SIG-M5 (cell line): ENCODE measurements at places on chromosomes 7 and 10.
A peak's percentile ranks its signal among the peaks of the same experiment; 100 is the strongest.

DNA sequence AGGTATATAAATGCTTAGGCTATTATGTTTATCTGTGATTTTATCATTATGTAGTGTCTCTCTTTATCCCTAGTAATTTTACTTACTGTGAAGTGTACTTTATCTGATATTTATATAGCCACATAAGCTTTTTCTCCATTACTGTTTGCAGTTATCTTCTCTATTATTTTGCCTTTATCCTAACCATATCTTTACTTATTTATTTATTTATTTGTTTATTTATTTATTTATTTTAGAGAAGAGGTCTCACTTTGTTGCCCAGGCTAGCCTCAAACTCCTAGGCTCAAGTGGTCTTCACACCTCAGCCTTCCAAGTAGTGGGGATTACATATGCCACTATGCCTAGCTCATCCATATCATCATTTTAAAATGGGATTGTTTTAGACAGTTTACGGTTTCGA lies 331.8 kb downstream of the C7orf25 start:
- no peak for DNase-seq

- no peak for DNase-seq
Observed at GRCh38 chr10:132470410-132471124, 67.0 kb upstream of the INPP5A start.

DNA sequence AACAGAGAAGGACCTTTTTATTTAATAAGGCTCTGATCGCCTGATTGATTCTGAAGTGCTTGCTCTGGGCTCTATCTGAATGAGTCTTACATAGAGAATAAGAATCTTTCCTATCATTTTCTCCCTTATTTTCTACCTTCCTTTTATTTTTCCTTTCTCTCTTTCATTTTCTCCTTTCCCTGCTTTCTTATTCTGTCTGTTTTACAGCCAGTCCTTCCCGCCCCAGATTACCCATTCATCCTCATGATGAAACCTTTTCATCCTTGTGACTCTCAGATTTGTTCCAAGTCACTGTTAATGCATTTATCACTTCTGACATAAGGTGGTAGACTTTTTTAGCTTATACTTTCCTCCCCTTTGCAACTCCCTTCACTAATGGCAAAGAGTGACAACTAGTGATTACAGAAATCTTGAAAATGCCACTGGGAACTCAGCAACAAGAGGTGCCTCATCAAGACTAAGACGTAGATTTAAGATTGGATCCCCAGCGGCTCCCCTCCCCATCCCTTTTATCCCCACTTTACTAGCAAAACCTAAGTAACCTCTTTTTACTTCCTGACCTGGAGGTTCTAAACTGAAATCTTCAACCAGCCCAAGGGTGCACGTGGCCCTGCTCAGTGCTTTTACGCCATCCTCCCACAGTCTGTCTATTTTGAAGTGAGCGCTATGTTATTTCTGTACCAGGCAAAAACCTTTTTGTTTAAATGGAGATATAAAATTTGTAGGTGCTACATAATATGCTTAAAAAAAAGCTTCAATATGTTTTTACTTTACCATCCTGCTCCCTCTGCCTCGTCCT lies 179.8 kb downstream of the DYNC1I1 start:
- DNase-seq, result no peak

DNA sequence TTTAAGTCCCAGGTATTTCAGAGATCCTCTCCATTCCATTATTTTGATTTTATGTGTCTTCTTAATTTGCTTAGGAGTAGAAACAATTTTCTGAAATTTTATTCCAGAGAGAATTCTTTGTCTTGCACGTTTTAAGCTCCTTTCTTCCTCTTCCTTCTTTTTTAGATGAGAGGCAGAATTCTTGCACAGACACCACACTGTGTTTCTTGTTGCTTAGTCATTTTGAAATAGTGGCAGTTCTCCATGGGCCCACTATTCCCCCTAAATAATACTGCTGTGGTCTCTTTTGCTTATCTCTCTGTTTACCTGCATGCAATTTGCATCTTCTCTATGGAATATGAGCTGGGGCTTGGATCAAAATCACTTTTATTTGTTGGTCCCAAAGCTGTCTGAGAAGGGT lies 54.3 kb upstream of the WAC start:
- DNase-seq, result no peak

GRCh38 chr10:49280001-49280408 lies 19.0 kb upstream of the C10orf71 start:
- DNase-seq, result peak; percentile 2

GRCh38 chr7:106418094-106418493 lies 133.3 kb upstream of the NAMPT start:
- DNase-seq, result no peak

DNA sequence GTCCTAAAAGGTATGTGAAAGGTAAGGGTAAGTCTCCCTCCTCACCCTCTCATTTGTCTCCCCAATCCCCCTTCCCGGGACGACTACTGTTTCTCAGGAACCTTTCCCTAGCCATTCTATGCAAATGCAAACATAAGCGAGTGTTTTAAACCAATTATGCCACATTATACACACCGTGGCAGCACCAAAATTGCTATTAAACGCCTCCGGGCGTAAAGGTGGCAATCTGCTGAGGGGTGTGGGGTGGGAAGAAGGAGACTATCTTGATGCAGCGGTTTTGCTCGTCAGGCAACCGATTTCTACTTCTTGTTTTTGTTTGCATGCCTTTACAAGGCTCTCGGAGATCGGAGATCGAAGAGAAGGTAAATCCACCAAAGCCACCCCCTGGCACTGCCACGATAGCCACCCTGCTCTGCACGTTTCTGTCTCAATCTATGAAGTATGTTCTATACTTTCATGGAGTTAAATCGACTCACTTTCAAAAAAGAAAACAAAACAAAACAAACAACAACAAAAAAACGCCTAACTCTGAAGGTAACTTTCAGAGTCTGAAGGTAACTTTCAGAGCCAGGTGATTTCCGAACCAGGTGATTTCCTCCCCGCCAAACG lies 46.0 kb upstream of the CDK1 start:
- no peak for DNase-seq

DNA sequence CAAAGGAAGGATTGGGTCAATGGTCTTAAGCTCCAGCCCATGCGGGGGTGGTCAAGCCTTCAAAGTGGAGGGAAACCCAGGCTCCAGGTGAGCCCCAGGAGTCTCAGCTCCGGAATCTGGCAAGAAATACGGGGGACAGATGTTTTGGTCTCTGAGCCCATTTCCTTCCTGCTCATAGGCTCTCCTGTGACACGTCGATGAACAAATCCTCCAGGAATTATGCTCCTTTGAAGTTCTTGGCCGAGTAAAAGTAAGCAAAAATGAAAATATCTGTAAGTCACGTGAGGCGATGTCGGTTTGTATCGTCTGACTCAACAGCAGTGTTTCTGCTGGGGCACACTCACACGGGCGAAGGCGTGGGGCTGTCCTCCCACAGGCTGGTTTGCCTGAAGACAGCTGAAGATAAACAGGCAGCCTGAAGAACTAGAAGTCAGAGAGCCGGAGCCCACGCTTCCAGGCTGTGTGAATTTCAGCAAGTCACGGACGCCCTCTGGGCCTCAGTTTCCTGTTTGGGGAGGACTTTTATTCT lies 52.6 kb upstream of the SMNDC1 start:
- DNase-seq, result no peak

- no peak for DNase-seq
Observed at GRCh38 chr7:92751902-92752901, 84.2 kb downstream of the CDK6 start.

GRCh38 chr7:24227068-24227467 lies 56.9 kb upstream of the NPY start:
- DNase-seq, result no peak

DNA sequence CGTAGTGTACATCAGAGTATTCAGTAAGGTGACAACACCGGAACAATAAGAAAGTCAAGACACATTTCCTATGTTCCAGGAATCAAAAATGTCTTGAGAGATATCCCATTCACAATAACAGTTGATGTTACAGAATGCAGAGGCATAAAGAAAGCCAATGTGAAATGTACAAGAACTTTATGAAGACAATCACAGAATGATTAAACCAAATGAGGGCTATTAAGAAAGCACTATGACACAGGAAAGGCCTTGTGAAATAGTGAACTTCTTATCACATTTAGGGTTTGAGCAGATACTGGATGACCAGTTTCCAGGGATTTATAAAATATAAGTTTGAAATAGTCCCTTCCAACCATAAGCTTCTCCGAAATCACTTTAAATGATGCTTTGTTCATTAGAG lies 52.7 kb downstream of the VWDE start:
- no peak for DNase-seq

- no peak for DNase-seq
Observed at GRCh38 chr10:59623133-59624121, 86.2 kb downstream of the SLC16A9 start.

DNA sequence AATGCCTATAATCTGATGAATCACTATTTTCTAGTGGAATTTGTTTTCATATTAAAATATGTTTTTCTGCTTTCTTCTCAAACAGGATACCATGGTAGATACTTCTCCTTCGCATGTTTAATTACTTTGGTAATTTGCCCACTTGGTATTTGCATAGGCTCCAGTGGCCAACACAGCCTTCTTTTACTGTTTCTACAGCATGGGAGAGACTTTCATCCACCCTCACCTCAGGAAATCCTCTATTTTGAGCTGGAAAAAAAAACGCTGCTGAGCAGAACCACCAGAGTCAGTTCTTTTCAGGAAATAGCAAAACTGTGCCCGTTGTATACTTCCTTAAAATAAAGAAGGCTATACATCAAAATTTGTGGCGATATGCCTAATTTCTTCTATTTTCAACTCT lies 213.3 kb downstream of the MDFIC start:
- DNase-seq, result no peak

DNA sequence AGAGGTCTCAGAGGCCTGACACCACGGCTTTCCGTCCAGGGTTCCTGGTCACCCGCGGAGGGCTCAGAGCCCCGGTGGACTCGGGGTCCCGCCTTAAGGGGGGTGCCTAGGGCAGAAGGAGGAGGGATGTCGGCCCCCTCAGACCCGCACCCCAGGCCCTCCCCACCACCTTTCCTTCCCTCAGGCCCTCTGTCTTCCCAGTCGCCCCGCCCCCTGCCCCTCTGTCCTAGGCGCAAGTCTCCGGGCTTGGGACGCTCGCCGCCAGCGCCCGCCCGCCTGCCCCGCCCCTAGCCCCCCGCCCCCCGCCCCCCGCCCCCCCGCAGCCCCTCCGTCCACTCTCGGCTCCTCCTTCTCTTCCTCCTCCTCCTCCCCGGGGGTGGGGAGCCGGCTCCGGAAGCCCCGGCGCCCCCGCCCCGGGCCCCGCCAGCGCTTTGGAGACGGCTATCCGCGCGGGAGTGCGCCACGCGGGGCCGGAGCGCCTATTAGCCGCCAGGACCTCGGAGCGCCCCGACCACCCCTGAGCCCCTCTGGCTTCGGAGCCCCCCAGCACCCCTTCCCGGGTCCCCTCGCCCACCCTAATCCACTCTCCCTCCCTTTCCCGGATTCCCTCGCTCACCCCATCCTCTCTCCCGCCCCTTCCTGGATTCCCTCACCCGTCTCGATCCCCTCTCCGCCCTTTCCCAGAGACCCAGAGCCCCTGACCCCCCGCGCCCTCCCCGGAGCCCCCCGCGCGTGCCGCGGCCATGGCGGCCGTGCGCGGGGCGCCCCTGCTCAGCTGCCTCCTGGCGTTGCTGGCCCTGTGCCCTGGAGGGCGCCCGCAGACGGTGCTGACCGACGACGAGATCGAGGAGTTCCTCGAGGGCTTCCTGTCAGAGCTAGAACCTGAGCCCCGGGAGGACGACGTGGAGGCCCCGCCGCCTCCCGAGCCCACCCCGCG lies at the start of gene AEBP1:
Gene AEBP1, plus strand, starts transcription at position 423 of the 937 bp plus-strand sequence. Its CDS starts 321 bp downstream, at position 744.
- no peak for DNase-seq

- DNase-seq, result no peak
Observed at GRCh38 chr10:102620138-102620590, 24.1 kb upstream of the TRIM8 start.

- no peak for DNase-seq
Observed at GRCh38 chr10:78045237-78045636, 11.6 kb downstream of the RPS24 start.

DNA sequence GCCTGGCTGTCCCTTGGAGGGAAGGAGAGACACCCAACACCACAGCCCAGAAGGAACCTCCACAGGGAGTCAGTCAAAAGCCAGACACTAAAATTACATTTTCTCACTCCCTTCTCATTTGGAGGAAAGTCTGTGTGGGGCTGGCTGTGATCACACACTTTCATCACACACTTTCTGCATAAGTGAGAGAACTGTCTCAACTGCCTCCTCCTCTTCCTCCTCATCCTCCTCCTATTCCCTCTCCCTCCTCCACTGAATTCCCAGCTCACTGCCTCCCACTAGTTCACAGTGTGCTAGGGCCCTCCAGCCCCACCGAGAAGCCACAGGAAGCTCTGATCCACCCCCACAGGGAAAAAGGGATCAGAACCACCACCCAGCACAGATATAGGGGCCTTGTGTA lies 91.6 kb downstream of the KCNMA1 start:
- DNase-seq, result no peak

DNA sequence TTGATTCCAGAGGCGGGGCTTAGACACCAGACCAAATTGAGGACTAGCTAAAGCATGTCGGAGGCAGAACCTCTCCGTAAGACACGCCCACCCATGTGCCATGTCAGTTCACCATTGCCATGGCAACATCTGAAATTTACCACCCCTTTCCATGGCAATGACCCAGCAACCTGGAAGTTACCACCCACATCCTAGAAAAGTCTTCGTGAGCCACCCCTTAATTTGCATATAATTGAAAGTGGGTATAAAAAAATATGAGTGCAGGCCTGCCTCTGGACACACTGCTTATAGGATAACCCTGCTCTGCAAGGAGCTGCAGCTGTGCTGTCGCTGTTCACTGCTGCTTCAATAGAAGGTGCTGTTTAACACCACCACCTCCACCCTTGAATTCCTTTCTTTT lies 28.0 kb downstream of the TMEM270 start:
- no peak for DNase-seq

DNA sequence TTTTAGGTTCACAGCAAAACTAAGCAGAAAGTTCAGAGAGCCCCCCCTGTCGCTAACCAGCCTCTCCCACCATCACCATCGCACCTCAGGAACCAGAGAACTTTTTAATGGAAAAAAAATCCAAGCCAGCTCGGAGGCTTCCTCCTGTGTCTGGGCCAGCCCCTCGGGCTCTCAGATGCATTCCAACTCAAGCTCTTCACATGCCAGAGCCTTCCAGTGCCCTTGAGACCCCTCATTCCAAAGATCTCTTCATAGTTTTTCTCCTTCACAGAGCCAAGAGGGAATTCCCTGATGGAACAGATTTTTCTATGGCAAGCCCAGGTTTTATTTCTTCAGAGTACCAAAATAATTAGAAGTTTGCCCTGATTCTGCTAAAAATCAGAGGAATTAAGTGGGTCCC lies 153.4 kb upstream of the LANCL2 start:
- DNase-seq, result no peak

GRCh38 chr10:26169466-26169865 lies 47.1 kb upstream of the GAD2 start:
- DNase-seq, result no peak

- no peak for DNase-seq
Observed at GRCh38 chr10:100024748-100025147, 15.0 kb upstream of the DNMBP start.

GRCh38 chr10:17671307-17671706 lies 27.4 kb downstream of the STAM start:
- DNase-seq, result no peak

- DNase-seq, result no peak
Observed at GRCh38 chr7:92448205-92448747, 994 bp downstream of the GATAD1 start.

GRCh38 chr7:33516568-33516967 lies 387.2 kb downstream of the BBS9 start:
- DNase-seq, result no peak
